Left renal pelvis (tissue), 4 donors: ENCODE measurements at places on chromosomes 12 and 14. TPM values are rescaled to one million over a fixed set of nuclear protein-coding genes. Genes with fewer than 3 reads are reported as not detected.

The SSTR1 gene
- 0.15 TPM for polyA plus RNA-seq

The GPD1 gene
- polyA plus RNA-seq = 1.5 TPM

The CATSPERB gene
- 1.2 TPM for polyA plus RNA-seq

The RIN3 gene
- polyA plus RNA-seq = 5.1 TPM

The PPP4R4 gene
- polyA plus RNA-seq = 0.23 TPM

DNA sequence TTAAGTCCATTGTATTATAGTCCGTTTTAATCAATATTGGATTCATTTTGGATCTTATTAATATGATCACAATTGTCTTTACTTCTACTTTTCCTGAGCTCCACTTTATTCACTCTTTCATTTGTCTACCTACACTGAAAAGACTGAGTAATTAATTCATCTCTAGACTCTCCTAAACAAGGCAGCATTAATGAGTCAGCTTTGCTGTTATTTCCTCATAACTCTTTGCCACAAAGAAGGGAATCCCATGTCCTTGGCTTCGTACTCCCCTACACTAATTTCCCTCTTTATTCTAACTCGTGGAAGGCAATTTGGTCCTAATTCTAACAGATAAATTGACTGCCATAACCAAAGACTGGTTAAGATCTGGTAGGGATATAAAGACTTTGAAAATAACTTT is 91.9 kb downstream of the ARMH4 start:
- DNase-seq = no peak

- DNase-seq = no peak
These were observed 135.6 kb upstream of the MAX start for GRCh38 chr14:65237941-65238340.

The SDR9C7 gene
- 0.27 TPM for polyA plus RNA-seq

DNA sequence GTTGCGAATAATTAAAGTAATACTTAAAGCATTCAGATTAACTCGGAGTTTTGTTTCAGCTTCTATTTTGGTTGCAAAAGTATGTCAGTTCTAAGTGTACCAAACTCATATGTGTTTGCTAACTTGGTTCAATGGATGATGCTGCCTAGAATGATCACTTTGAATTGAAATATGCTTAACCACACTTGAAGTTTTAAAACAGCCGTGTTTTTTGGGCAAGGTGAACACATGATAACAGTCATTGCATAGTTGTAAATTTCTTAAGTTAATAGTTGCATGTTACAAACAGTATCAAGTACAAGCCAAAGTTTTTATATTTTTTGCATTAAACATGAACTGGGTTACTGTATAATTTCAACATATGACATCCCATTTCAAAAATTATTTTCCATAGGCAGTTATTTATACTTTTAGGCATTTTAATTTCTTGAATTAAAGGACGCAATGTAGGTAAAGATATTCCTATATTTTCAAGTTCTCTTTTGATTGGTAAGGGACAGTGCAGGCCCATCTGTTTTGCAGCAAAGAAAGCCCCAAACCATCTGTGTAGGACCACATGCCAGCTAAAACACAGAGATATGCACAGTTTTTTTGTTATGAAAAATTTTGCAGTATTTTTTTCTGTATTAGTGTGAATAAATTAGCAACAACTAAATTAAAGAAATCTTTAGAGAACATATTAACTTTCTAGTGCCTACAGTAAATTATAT is 575.5 kb downstream of the PRKD1 start:
- DNase-seq = no peak
